Stimulated activated CD8-positive, alpha-beta memory T cell treated with anti-CD3 and anti-CD28 coated beads, Interleukin-15, amount 100 ng/mL, for 4 hours (primary cell): ENCODE measurements at places on chromosomes 12 and 14.

GRCh38 chr14:47226877-47227520, 448.4 kb downstream of the MDGA2 start:
- DNase-seq = no peak

GRCh38 chr12:89932954-89933353, 224.3 kb upstream of the ATP2B1 start:
- no peak for DNase-seq

- DNase-seq = no peak
These were observed 173.2 kb downstream of the SLC35F4 start for GRCh38 chr14:57692671-57693070.

DNA sequence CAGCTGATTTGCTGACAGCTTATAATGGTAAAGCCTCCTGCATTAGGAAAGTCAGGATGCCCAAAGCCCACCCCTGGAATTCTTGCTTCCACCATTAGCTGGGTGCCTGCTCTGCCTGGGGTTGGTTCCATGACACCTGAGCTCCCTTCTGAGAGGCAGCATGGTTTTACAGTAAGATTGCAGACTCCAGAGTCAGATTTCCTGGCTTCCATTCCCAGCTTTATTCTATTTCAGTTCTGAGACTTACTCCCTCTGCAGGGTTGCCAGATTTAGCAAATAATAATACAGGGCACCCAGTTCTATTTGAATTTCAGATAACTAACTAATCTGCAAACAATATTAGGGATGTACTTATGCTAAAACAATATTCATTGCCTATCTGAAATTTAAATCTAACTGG, 12.2 kb downstream of the STAB2 start:
- DNase-seq = no peak

GRCh38 chr12:76250256-76250655, 98.0 kb downstream of the BBS10 start:
- no peak for DNase-seq

GRCh38 chr14:56205881-56206280, 87.7 kb downstream of the PELI2 start:
- no peak for DNase-seq

DNA sequence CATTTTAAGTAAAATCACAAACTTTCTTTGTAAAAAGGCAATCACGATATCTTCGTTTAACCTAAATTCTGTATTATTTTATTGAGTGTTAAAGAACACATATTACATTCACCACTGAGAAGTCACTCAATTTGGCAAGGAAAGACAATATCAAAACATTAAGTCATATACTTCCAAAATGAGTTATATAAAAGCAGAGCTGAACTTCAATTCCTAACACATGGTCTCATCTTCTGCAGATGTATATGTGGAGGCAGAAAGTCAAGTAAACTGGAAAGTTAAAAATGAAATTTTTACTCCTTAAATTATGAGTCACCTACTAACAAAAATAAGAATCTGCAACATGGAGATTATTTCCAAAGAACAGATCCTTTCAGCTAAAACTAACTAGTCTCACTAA, 28.7 kb downstream of the BMAL2 start:
- no peak for DNase-seq

DNA sequence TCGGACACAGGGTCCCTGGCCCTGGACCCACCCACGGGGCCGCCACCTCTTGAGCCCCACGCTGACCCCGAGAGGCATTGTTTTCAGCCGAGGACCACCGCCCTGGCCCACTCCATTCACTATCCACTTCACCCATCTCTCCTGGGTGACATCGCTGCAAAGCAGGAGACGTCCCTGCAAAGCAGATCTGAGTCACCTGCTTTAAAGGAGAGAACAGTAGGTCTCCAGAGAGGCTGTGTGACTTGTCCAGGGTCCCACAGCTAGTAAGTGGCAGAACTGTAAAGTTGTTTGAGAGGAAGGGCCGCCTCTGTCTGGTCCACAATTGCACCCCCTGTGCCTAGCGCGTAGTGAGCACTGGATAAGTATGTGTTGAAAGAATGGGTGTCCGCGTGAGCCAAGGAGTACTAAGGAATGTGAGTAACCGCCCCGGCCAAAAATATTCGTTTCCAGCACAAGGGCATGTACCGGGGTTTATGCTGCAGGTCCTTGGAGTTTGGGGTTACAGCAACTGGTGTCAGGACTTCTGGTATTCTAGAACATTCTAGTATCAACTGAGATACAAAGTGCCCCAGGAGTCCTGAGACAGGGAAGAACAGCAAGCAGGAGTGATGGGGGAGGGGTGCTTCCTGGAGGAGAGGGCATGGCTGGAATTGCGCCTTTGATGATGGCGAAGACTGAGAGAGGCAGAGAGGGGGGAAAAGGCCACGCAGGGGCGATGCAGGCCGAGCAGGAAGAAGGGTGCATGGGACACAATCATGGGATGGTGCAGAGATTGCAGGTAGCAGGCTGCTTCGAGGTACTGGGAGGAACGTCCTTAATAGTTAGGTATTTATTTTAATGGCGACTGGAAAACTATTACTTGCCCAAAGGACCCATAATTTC, 91.1 kb downstream of the SCARB1 start:
- DNase-seq = no peak

GRCh38 chr14:91008759-91009409, 51.6 kb downstream of the RPS6KA5 start:
- no peak for DNase-seq

GRCh38 chr12:13599176-13599575, 382.2 kb downstream of the GRIN2B start:
- DNase-seq = no peak

DNA sequence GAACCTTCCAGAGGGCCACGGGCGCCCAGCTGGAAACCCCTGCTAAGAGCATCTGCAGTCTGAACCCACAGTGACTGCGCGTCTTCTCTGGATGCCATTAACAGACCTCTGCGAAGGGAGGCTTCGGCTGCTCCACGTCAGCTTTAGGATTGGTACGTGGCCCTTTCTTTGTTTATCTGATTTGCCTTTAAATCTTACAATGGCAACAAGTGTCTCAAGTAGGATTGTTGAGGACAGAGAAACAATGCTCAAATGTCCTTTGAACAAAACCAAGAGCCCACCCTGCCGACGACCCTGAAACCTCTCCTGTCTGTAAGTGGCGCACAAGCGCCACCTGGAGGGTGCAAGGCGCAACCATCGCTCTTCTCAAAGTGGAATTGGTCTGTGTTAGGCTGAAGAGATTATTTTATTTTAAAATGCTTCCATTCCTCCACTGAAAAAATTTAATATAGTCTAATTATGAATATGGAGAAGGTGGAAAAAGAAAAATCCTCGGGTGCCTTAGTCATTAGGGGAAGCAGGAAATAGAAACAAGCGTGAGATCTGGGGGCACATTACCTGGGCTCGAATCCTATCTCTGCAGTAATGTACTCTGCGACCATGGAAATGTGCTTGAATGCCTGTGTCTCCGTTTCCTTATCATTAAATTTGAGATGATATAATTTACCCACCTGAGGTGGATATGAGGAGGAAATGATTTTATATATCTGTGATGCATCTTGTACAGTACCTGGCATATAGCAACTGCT, 82.6 kb upstream of the PTPRB start:
- no peak for DNase-seq

DNA sequence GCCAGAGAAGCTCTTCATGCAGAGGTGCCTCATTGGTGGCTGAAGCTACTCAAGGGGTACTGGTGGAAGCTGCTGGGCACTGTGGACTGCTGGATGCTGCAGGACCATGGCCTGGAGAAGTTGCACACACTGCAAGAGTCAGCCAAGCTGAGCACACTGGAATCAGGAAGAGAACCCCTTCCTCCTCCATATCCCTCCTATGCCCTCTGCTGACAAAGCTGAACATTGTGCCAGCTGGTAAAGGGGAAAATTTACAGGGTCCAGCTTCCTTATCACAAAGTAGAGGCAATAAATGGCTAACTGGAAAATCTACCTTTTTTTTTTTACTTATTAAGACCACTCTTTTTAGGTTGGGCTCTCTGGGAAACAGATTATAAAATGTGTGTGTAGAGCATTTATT, 6.5 kb downstream of the CCDC175 start:
- no peak for DNase-seq

DNA sequence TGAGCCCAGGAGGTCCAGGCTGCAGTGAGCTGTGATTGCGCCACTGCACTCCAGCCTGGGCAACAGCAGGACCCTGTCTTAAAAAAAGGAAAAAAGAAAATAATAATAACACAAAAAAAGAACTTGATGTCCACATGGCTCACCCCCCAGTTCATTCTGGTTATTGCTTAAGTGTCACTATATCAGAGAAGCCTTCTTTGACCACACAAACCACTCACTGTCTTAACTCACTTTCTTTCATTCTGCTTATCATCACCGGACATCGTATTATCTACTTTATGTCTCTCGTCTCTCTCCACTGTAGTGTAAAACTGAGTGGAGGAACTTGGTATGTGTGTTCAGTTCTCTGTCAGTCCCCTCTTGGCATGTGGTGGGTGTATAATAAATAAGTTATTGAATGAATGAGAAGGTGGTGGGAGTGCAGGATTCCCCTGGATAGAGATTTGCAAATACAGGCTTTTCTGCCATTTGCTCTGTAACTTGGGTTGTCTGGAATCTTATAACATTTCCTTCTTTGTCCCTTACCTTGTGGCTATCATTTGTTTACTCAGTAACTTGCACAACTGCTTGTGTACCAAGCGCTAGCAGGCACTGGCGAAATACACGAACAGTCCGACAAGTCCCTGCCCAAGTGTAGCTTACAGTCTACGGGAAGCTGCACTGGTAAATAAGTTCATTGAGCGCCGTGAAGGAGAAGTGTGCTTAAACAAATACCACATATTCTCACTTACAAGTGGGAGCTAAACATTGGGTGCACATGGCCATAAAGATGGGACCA, 86.6 kb upstream of the TRAF3 start:
- DNase-seq = no peak

DNA sequence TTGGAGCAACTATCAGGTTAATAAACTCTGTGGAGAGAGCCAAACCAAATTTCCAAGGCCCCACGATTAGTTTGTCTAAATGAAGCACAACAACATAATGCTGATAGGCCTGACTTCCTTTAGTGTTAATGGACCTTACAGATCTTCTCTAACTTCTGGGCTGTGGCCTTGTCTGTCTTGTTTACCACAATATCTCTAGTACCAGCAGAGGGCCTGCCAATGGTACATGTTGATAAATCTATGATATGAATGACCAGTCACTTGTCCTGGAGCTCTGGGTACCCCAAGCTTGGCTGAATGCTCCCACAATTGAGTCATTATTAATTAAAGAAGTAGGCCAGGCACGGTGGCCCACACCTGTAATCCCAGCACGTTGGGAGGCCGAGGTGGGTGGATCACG, 78.9 kb upstream of the CISTR start:
- DNase-seq = no peak

DNA sequence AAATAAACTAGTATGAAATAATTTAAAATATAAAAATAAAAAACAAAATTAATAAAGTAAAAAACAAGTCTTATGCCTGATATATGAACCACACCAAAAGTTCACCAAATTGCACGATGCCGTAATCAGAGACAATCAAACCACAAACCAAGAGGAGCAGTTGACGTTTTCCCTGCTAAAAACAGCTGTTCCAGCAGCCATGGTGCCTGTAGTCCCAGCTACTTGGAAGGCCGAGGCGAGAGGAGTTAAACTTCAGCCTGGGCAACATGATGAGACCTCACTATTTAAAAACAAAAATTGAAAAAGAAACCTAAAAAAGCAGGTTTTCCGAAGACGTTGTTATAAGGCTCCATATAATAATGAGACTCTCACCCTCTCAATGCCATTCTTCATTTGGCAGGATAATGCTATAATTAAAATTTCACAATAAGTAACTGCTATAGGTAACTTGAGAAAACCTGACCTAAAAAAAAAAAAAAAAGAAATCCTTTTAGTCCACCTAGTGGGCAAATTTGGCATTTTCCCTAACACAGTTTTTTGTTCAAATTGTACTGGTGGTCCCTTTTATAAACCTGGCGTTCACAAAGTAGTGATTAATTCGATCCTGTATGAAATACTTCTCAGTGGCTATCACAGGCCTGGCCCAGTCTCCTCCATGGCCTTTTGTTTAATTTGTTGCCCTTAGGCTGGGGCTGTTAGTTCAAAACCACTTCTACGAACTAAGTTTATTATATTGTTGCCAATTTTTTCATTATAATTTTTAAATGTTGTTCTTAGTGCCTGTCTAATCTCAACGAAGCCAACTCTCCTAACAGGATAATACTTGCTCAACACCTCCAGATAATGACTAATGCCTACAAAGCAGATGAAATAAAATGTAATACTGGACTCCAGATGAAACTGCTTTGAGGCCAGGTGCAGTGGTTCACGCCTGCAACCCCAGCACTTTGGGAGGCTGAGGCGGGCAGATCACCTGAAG, 62.1 kb downstream of the TNFAIP2 start:
- DNase-seq = no peak

DNA sequence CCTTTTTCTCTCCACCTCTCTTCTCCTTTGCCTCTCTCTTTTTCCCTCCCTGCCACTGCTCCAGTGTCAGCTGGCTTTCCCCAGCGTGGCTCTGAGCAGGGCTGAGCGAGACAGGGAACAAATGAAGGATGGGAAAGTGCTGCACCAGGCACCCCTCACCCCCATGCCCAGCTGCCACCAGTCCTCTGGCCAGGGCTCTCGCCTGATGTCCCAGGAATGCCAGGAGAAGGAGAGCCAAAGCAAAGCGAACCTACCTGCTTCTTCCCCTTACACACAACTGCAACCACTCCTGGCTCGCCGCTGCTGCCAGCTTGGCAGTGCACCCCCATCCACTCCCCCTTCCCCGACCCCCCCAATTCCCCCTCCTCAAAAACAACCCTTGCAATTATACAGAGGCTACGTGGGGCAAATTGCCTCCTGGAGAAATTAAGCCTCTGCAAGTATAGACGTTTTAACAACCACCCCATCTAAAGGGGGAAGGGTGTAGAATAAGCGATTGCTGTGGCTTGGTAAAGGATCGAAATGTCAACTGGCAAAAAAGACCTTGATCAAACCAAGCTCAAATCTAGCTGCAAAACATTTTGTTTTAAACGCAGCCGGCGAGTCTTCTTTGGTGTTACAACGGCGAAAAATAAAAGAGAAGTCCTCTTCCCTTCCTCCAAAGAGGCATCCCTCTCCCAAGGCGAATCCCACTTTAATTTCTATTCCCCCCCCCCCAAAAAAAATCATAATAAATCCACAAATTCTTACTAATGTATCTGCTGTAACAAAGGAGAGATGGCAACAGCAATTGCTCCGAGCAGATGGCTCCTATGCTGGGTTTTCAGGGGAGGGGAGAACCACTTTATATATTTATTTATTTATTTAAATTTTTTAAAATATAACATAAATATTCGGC, 2.9 kb downstream of the BCL11B start:
- no peak for DNase-seq

GRCh38 chr12:76201316-76201715, 116.8 kb upstream of the NAP1L1 start:
- no peak for DNase-seq

- no peak for DNase-seq
These were observed 539.7 kb downstream of the AACS start for GRCh38 chr12:125604976-125605375.
